ENCODE measurements at places on chromosomes 3 and 15.

DNA sequence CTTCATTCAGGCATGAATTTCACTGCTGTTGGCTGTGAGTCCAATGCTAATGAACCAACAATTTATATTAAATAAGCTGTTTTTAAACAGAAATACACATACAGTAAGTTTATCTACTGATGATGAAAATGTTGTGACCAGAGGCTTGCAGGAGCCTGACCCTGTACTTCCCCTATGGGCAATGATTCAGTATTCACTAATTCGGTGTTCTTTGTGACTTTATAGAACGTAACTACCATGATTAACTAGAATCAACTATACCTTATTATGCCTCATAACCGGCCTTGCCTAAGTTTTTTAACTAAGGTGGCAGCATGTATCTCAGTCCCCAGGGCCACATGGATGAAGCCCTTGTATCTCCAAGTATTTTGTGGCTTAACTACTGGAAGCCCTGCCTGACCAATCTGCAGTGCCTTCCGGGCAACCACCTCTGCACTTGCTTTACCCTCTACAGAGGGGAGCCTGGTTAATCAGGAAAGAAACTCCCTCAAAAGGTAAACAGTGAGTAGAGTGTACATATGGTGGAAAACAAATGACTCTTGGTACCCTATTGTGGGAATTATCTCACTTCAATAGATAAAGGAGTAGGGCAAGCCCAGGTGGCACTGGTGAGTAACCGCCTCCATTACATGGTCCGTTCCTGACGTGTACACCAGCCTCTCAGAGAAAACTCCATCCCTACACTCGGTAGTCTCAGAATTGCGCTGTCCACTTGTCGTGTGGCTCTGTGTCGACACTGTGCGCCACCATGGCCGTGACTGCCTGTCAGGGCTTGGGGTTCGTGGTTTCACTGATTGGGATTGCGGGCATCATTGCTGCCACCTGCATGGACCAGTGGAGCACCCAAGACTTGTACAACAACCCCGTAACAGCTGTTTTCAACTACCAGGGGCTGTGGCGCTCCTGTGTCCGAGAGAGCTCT is 11.6 kb upstream of the CLDN18 start:
- no peak for DNase-seq

GRCh38 chr3:2166552-2166951 is 67.9 kb downstream of the CNTN4 start:
- no peak for DNase-seq

DNA sequence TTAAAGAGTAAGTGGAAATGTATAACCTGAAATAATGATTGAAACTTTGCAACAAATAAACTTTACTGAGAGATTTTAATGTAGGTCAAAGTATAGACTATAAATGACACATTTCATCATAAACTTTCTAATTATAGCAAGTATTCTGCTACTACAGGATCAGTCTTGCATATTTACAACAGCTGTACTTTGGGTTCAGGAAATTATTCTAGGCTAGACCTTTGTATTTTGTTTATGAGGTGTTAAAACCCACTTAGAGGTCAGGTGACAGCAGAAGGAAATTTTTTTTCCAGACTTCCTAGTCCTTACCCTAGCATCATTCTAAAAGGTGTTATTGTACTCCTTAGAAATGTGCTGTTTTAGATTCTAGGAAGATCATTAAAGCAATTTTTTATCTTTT is 2.3 kb downstream of the RNF7 start:
- DNase-seq: no peak

DNA sequence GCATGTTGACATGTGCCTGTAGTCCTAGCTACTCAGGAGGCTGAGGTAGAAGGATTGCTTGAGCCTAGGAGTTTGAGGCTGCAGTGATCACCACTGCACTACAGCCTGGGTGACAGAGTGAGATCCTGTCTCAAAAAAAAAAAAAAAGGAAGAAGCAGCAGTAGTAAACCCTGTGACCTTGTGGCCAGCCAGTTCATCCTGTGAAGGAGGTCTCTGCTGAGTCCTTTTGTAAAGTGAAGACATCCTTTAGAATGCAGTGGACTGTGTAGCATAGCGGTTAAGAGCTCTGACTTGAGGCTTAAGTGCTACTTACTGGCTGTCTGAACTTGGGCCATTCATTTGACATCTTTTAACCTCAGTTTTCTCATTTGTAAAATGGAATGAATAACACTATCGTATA is 8.3 kb downstream of the EXOSC7 start:
- no peak for DNase-seq

GRCh38 chr15:67824976-67825880 is at the start of gene SKOR1:
Gene SKOR1 (plus strand): TSS chr15:67825509. CDS start chr15:67825603, 94 bp downstream.
- DNase-seq: no peak

DNA sequence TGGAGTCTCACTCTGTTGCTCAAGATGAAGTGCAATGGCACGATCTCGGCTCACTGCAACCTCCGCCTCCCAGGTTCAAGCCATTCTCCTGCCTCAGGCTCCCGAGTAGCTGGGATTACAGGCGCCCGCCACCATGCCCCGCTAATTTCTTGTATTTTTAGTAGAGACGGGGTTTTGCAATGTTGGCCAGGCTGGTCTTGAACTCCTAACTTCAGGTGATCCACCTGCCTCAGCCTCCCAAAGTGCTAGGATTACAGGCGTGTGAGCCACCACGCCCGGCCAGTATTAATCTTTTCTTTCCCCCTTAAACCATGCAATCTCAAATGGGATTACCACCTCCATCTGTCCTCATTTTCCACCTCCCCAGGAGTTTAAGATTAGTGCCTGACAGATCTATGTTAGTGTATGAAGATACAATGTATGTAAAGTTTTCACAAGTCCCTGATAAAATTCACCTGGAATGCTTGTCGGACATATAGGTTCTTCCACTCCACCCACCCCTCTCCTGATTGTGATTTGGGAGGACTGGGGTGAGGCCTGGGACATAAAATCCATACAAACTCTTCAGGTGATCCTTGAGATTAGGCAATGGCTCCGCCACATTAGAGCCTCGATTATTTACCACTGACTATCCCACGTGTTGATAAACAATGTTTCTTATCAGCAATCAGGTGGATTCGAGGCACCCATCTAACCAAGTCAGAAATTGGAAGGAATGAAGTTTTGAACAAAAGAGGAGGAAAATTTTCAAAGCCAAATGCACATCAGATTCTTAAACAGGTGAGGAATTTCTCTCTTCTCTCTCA is 1.2 kb downstream of the PARL start:
- no peak for DNase-seq

- no peak for DNase-seq
These were observed 403.6 kb upstream of the CDIN1 start for GRCh38 chr15:36175741-36176291.

DNA sequence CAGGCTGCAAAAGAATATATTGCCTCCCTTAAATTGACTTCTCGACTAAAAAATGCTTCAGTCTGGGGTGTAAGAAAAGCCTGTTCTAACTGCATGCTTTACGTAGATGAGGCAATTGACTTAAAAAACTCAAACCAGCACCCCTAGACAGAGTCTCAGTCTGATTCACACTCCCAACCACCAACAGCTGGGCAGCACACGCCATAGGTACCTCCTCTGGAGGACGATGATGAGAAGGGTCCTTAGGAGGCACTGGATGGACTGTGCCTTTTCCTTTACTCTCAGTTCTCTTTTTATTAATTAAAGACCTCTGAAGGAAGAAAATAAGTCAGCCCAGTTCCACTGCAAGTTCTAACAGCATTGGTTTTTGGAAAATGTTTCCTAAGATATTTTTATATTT is 175.0 kb downstream of the PDZRN3 start:
- DNase-seq: no peak

GRCh38 chr3:50194903-50195500 is 3.6 kb downstream of the GNAT1 start:
- DNase-seq: peak; percentile 22

DNA sequence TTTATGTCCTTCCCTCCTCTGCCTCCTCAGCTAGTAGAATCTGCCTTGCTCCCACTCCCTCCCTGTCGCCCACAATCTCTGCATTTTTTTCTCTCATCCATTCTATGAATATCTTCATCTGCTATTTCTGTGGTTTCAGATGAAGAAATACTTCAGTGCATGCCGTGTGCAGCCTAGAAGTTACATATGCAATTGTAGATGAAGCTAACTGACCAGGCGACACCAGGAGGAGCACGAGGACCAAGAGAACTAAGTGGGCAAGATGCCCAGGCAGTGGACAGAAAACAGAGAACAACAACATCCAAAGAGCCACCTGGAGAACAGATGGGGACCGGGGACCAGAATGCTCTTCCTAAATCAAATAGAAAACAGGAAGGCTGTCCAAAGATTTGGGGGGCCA is 121.4 kb upstream of the ATP11B start:
- no peak for DNase-seq

DNA sequence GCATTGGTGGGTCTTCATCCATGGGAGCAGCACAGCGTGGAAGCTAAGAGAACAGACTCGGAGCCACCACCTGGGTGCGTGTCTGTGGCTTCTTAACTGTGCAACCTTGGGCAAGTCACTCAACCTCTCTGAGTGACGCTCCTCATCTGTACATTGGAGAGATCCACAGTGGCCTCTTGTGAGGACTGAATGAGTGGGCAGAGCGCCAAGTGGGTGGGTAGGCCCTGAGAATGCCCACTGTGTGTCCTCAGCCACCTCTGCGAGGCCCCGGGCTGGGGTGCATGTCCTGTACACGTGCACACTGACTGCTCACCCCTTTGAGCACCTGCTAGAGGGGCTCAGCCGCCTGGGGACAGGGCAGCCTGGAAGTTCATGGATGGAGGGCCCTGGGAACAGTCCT is 99.6 kb upstream of the PRR23E start:
- DNase-seq: no peak

DNA sequence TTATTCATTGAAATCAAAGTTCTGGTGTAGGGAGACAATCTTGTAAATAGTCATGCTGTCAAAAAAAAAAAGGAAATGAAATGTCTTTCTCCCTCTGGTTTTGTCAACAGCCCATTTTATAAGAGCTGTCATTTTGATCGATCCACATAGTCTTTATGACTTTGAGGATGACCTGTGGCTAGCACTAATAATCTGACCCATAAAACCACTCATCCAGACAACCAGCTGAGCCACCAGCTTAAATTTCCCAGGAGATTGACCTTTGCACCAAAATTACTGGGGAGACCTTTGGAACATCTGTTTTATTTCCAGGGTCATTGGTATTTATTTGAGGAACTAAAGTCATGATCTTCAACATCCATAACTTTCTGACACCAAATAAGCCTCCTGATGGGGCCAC is 98.5 kb upstream of the MME start:
- DNase-seq: no peak

- no peak for DNase-seq
These were observed 23.4 kb upstream of the PPARG start for GRCh38 chr3:12265508-12265907.

DNA sequence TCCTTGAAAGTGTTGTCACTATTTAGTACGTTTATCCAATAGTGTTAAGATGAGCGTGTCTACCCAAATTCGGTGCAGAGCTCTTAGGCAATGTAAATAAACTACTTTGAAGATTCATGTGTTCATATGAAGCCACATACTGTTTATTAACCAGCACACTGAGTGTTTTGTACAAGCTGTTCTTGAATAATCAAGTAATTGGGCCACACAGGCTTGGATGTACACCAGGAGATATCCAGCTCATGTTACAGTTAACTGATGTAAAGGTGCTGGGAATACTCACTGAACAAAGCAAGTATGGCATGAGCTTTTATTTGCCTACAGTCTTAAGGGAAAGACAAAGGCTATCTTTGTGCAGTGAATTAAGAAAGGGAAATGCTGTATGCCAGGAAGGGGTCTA is 632 bp upstream of the DHX36 start:
- no peak for DNase-seq

DNA sequence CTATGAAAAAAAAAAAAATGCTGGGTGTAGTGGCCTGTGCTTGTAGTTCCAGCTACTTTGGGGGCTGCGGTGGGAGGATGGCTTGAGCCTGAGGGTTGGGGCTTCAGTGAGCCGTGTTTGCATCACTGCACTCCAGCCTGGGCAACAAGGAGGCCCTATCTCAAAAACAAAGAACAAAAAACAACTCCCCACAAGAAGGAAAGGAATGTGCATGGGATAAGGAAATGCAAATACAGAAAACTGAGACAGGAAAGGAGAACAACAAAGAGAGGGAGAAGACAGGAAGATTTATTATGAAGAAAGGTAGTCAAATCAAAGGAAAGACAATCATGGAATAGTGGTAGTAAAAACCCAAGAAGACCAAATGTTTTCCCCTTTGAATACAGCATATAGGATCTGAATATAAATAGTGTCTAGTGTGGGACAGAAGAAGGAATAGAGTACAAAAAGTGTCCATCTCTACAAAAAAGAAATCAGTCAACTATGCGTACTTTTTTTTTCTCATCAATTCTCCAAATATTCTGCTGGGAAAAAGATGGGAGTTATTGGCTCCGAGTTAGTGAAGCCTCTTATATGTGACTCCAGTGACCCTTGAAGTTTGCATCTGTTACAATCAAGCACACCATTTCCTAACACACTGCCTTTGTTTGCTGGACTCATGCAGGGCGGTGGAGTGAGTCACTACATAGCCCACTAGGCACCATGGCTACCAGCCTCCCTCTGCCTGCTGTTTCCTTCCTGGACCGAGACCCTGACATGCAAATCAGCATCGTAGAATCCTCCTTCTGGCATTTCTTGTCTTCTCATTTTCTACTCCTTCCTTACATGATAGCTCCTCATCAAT is 101.2 kb upstream of the PTX3 start:
- DNase-seq: no peak

GRCh38 chr15:62749036-62749815 is 293.3 kb upstream of the TPM1 start:
- no peak for DNase-seq

DNA sequence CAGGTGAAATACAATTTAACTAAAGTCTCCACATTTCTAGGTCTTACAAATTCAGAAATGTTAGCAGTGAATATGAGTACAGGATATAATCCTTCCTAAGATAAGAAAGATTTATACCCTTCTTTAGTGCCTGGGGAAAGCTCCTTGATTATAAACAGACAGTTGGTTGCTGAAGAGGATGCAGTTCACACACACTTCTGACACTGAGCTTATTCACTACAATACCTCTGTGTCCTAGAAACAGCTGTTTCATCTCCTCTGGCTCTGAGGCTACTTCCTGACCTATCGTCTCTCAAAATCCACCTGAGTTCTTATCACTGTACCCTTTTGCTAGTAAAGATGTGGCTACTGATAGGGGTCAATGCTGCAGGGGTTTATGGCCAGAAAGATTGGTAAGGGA is 57.1 kb downstream of the TP63 start:
- no peak for DNase-seq

DNA sequence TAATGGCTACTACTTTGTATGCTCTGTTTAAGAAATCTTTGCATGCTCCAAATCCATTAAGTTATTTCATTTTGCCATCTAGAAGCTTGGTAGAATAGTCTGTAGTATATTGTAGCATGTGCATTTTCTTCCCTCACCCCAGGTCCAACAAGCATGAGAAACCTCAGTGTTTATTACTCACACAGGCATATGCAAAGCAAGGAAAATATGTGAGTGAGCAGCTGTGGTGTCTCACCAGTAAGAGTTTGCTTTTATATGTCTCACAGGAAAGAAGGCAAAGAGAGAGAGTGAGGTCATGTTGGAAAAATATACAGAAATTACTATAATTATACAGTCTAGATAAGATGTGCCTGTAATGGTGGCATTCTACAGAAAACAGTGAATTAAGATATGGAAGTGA is 312.5 kb downstream of the C3orf38 start:
- DNase-seq: no peak
